HT-29 (cell line): ENCODE measurements at places on chromosomes 6 and 20.
A peak's percentile ranks its signal among the peaks of the same experiment; 100 is the strongest.

GRCh38 chr20:2742934-2743559 is 50.5 kb downstream of the EBF4 start:
- DNase-seq, result peak; percentile 67

GRCh38 chr20:38547288-38548085 is 33.5 kb upstream of the ADIG start:
- DNase-seq, result peak; percentile 65

DNA sequence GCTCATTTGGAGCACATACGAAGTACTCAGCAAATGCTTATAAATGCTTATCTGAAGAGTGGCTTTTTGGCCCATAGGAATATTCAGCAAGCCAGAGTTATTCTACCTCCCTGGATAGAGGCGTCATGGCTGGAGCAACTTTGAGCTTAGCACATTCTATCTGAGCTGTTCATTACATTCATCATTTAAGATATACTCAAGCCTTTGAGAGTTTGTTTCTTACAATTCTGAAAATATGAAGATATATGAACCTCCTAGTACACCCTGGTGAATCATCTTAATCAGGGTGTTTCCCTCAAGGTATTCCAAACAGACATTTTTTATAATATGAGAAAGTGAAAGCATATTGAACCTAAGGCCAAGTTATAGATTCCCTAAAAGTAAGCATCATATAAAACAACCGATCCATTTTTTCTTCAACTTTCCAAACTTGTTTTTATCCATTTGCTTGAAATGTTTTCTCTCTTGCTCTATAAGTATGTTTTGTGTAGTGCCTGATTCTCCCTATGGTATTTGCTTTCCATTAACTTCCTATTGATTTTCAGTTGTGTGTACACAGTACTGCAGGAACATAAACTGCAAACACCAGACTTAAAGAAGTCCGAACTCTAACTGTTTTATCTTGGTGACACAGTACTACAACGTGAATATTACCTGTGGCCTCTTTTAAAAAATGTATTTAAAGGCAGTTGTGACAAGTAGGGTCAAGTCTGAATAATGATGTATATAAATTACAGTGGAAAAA is 139.7 kb upstream of the PTPRK start:
- DNase-seq, result peak; percentile 43

- no peak for DNase-seq
These were observed 39.7 kb upstream of the ATXN1 start for GRCh38 chr6:16800942-16801341.

- DNase-seq, result no peak
These were observed 58.0 kb downstream of the ZFAND3 start for GRCh38 chr6:37877373-37878149.

DNA sequence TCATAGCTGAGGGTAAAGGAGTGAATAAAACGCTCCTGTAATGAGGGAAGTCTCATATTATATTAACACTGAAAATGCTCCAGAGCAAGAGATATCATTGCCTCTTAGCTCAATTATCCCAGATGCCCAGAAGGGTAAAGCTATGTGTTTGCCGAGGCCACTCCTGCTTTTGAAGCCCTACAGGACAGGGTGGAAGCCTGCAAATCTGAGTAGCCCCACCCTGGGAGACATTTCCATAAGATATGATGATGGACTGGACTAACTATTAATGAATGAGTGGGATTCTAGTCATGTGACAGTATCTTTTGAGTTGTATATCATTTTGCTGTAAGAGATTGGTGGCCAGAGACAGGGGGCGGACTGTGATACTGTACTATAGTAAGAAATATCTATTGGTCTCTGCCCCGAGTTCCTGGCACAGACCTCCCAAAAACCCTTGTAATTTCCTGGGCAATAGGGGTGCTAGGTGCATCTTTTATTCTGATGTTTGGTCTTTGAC is 10.5 kb upstream of the SLC22A2 start:
- no peak for DNase-seq

DNA sequence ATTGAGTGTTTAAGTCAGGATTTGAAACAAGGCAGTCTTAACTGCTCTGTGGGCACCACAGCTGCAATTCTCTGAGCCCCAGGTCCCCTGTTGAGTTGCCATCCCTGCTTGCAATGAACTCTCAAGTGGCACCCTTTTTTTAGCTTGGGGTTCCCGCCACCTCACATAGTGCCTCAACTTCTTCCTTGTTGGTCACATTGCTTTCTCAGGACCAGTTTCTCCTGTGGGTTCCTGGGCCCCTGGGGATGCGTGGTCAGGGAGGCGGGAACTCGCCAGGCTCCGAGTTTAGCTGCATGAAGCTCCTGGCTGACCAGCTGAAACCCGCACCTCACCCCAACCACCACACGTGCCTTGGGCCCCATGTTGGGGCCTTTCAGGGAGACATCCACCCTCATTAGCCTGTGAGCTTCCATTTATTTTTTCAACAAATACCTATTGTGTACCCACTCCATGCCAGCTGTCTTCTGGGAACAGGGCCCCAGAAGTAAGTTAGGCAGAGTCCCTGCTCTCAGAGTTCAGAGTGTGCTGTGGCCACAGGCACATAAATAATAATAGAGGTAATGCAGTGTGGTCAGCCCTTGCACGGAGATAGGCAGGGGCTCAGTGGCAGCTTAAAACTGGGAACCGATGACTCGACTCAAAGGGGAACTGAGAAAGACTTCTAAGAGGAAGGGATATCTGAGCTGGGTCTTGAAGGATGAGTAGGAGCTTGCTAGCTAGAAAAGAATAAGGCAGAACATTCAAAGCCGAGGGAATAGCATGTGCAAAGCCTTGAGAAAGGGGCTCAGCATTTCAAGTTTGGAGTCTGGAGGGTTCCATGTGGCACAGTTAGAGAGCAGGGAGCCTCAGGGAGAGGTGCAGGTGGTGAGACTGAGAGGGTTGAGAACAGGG is 33.9 kb upstream of the FAM83D start:
- DNase-seq, result no peak

DNA sequence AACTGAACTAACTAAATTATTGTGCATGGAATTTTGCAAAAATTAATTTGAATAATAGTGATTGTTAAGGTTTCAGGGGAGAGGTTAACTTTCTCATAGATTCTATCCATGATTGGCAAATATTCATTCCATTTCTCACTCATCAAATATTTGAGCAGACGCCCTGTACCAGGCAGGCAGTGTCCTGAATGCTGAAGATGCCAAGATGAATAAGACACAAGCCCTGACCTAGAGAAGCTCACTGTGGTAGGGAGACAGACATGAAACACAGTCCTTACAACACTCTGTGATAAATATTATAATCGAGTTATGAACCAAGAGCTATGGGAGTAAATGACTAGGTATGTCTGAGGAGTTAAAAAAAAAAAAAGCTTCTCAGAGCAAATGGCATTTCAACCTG is 18.4 kb upstream of the ID4 start:
- no peak for DNase-seq

GRCh38 chr20:45221076-45221475 is at the start of gene SEMG2:
Gene SEMG2 (plus strand): TSS chr20:45221373. CDS start chr20:45221390, 17 bp downstream.
- no peak for DNase-seq

DNA sequence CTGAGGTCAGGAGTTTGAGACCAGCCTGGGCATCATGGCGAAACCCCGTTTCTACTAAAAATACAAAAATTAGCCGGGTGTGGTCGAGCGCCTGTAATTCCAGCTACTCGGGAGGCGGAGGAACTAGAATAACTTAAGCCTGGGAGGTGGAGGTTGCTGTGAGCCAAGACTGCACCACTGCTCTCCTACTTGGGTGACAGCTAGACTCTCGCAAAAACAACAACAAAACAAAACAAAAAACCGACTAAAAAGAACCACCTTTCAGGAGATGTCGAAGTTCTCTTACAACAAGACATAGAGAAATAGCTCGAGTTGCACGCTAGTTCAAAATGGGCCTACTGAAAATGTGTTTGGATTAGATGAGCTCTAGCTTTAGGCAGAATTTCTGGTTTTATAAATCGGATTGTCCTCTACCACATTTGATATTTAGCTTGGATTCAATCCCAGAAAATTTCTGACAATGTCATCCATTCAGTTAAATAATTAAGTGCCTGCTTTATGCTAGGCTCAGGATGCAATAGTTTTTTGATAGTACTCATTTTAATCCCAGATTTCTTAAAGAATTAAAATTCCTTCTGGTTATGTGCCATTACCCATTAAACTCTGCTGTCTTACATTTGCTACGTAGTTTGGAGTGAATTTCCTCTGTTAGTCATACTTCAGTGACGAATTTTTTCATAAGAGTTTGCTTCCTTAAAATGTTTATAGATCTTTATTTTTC is 137.5 kb upstream of the SHLD1 start:
- no peak for DNase-seq
